ENCODE measurements at places on chromosomes 2 and 18.

GRCh38 chr18:48845174-48845573 lies 105.6 kb downstream of the SMAD7 start:
- DNase-seq = no peak

GRCh38 chr2:153940511-153940910 lies 68.8 kb downstream of the GALNT13 start:
- DNase-seq = no peak

GRCh38 chr2:217103752-217104545 lies 244.1 kb upstream of the TNP1 start:
- DNase-seq = no peak

- DNase-seq = no peak
Measured at GRCh38 chr2:235567842-235568241, 74.0 kb downstream of the AGAP1 start.

DNA sequence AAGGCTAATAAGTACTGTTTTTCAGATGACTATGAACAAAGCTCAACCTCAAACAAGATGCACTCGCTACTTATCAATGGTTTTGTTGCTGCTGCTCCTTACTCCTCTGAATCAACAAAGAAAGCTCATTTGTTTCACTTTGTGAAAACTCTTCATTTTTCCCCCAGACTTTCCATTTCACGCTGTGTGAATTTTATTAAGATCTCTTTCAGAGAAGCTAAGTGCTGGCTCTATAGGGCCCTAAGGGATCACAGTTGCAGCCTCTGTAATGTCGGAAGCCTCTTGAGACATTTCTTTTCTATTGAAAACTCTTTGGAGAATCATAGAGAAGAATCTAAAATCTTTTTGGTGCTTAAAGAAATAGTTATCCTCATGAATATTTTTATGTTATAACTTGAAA lies 209.8 kb downstream of the CD226 start:
- no peak for DNase-seq

- no peak for DNase-seq
Measured at GRCh38 chr2:51424418-51424817, 392.5 kb upstream of the NRXN1 start.

GRCh38 chr2:26175466-26176278 lies 2.8 kb downstream of the GAREM2 start:
- no peak for DNase-seq

- DNase-seq = no peak
Measured at GRCh38 chr2:1249897-1250687, 163.2 kb upstream of the TPO start.

DNA sequence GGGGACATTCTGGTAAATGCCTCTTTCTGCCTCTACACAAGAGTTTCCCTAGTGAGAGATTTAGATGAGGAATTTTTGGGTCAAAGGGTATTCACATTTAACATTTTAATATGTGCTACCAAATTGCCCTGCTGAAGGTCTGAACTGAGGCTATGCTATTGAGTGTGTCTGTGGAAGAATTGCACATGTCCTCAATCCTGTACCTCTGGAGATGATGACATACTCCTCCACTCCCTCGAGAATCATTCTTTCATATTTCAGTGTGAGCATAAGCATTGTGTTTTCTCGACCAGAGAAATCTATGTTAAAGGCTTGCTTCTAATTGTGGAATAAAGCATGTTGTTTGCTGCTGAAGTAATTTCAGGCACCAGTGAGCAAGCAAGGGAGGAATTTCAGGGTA lies 110.5 kb downstream of the TSN start:
- no peak for DNase-seq

DNA sequence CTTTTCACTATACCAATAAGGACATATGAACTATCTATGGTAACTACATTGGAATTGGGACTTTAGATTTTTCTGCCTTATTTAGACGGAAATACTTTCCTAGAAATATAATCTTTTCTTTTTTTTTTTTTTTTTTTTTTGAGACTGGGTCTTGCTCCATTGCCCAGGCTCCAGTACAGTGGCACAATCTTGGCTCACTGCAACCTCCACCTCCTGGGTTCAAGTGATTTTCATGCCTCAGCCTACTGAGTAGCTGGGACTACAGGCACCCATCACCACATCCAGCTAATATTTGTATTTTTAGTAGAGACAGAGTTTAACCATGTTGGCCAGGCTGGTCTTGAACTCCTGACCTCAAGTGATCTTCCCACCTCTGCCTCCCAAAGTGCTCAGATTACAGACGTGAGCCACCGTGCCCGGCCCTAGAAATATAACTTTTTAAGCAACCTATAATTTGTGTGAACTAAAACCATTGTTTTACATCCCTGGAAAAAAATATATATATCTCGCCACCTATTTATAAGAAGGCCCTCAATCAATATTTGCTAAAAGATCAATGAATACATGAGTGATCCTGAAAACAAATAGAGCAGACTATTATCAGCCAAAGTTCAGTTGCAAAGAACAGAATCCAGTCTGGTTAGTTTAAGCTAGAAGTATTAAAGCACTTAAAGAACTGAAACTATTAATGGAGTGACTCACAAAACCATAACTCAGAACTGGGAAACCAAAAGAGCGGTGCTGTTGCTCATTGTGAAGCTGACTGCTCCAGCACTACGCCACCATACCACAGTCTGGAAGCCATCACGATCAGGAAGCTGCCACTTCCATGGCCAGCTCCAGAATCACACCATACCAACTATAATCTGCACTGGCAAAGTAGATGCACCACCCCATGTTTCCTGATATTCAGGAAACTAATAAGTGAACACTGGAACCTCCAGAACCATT lies 8.4 kb upstream of the HNRNPLL start:
- peak; percentile 34 for DNase-seq

DNA sequence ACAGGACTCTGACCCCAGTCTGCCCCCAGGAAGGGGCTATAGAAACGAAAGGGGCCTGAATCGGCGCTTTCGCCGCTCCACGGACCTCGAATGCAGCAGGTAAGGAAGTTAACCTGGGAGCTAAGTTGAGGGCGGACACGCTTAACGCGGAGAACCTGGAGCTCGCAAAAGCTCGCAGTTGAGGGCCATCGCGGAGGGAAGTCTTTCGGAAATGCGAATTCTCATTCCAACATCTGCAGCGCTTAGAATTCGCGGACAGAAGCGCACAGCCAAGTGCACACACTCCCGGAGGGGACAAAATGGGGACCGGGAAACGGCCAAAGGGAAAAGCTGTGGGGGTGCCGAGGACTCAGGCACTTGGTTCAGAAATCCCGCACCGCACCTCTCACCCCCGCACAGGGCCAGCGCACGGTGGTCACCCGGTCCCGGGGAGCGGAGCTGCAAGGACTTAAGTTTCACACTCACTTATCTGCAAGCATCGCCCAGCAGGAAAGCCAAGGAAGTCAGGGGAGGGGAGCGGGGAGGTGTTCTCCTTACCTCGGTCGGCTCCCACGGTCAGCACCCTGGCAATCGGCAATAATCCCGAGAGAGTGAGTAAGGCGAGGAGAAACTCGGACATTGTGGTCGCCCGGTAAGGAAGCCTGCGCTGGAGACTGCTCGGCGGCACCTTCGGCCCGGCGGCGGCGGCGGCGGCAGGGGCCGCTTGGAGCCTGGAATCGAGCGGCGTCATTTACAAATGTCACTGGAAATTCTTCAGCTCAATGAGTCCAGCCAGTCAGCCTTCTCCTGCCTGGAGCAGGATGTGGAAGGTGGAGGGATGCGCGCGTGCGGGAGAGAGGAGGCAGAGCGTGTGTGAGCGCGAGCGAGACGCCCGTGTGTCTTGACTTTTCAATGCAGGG lies 456 bp downstream of the LRP1B start:
- DNase-seq = no peak

- no peak for DNase-seq
Measured at GRCh38 chr2:147792966-147793617, 51.7 kb upstream of the ACVR2A start.

- peak; percentile 4 for DNase-seq
Measured at GRCh38 chr2:229282758-229283546, 11.9 kb upstream of the PID1 start.

GRCh38 chr2:139369423-139370409 lies 589.5 kb upstream of the NXPH2 start:
- DNase-seq = no peak

DNA sequence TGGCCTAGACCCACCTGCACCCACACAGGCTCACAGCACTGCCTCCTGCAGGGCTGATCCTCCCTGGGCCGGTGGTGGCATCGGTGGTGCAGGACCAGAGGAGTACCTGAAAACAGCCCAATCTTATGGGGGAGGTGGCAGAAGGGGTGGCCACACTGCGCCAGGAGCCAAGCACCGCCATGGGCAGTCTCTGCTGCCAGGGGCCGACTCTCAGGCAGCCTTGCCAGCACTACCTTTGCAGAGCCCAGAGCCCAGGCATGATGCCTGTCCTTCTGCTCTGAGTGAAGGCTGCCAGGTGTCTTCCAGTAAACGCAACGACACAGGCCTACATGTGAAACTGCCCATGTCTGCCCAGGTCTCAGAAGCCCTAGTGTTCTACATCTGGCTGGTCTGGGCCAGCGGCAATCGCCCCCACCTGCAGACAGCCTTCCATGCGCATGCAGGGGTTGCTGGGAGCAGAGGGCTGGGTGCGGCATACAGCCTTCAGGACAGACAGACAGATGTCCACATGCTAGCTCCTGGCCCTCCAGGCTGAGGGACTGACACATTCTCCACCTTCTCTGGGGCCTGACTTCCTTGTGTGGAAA lies 6.8 kb downstream of the HS6ST1 start:
- DNase-seq = no peak

GRCh38 chr2:7378591-7378990 lies 461.4 kb downstream of the RNF144A start:
- no peak for DNase-seq

DNA sequence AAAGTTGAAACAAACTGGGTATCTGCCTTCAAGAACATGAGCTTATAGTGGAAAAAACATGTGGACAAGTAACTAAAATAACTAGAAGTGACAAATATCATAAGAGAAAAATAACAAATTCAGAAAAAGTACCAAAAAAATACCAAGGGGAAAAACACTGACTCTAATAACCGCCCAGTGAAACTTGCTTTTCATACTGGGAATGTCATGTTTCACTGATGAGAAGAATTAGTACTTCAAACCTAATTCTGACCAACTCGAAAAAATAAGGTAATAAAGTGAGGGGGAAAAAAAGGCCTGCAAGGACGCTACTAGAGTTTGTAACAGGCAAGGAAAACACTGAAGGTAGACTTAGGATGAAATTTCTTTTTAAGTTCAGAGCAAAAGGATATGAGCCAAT lies 83.6 kb downstream of the RTTN start:
- no peak for DNase-seq

DNA sequence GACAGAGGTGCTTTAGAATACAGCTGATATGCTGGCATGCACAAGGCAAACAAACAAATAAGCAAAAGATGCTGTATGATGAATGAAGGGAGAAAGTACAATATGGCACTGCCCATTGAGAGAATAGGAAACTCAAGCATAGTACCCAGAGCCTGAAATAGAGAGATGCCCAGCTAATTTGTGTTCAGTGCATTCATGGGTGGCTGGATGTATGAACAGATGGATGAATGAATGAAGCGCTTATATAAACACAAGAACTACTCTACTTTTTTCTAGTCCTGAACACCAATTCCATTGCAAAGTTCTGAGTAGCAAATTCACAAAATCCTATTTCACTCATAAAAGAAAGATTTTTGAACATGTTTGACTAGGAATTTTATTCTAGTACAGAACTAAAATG lies 756.3 kb downstream of the SATB2 start:
- DNase-seq = no peak

- no peak for DNase-seq
Measured at GRCh38 chr2:113228991-113229716, 49.6 kb downstream of the PAX8 start.

DNA sequence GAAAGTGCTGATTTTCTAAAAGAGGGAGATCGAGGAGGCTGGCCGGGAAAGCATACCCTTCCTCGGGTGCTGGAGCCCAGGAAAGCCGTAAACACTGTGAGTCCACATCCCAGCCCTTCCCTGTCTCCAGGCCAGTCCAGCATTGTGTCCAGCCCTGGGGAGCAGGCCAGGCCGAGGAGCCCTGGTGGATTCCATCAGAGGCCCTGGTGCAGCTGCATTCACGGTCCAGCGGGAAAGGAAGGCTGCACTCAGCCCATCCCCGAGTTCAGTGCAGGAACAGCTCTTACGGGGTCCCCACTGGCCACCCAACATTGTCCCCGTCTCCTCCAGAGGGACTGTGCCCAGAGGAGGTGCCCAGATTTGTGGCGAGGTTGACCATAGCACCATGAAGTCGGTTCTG lies 218.6 kb downstream of the KLHL29 start:
- DNase-seq = no peak

DNA sequence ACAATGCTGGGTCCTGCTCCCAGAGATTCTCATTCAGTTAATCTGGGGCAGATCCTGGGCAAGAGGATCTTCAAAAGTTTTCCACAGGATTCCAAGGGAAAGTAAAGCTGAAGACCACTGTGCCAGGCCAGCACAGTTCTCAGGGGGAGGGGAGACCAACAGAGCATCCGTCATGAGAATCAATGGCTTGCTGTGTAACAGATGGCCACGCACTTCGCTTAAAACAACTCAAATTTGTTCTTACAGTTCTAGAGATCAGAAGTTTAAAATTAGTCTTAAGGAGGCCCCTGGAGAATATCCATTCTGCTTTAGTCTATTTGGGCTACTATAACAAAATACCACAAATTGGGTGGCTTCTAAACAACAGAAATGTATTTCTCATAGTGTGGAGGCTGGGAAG lies 17.4 kb upstream of the SEH1L start:
- DNase-seq = no peak

- DNase-seq = no peak
Measured at GRCh38 chr2:101446869-101447268, 28.0 kb downstream of the RFX8 start.

GRCh38 chr18:74613381-74613780 lies 15.7 kb downstream of the ZNF407 start:
- no peak for DNase-seq

DNA sequence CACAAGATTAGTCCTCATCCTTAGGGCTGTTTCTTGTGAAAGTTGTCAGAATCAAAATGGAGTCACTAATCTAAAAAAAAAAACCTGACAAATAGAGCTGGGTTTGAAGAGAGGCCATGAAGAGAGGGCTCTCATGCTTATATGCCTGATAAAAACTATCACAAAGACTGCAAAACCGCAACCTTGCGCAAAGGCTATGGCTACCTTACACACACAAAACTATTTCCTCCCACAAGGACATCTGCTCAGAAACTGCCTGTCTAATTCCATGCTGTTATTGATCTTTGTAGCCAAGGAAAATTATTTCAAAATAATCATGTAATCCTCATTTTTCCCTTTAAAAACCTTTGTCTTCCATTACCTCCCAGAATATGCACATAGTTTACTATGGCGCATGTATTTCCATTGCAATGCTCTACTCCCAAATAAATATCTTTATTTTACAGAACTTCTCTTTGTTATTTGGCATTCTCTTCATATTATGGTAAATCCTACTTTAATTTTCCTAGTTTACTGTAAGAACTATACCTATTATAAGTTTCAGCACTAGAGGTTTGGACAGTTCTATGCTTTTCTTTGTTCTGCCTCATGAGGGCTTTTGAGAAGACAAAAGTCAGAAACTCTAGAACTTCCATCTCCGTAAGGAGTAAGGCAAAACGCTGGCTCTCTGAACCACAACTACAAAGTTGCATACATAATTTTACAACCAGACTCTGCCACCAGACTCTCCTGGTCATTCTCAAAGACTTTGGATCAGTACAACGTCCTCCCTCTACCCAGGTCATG lies 9.6 kb upstream of the DPYSL5 start:
- no peak for DNase-seq

All from CD4-positive, alpha-beta T cell treated with Interleukin-17A for 1 hour (primary cell).